ENCODE measurements at places on chromosomes 2 and 18. TPM values are rescaled to one million over a fixed set of nuclear protein-coding genes. Genes with fewer than 3 reads are reported as not detected.
A peak's percentile ranks its signal among the peaks of the same experiment; 100 is the strongest.

DNA sequence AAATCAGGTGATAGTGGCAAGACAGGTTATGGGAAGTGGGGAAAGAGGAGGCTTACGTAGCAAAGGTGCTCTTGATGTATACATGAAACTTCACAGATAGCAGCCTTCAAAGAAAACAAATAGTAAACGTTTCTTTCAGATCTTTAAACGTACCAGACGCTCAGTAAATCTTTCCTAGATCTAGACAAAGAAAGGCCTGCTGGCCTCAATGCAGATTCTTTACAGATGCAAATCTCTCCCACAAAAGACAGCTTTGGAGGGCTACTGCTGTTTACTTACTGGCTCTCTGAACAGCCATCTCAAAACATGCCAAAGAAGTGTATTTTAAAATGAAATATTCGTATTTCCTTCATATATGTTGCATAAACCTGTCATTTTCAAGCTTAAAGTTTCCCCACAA is 1279.9 kb upstream of the NRXN1 start:
- peak; percentile 64 for DNase-seq

- no peak for DNase-seq
Observed at GRCh38 chr2:43343573-43344304, 117.3 kb upstream of the ZFP36L2 start.

DNA sequence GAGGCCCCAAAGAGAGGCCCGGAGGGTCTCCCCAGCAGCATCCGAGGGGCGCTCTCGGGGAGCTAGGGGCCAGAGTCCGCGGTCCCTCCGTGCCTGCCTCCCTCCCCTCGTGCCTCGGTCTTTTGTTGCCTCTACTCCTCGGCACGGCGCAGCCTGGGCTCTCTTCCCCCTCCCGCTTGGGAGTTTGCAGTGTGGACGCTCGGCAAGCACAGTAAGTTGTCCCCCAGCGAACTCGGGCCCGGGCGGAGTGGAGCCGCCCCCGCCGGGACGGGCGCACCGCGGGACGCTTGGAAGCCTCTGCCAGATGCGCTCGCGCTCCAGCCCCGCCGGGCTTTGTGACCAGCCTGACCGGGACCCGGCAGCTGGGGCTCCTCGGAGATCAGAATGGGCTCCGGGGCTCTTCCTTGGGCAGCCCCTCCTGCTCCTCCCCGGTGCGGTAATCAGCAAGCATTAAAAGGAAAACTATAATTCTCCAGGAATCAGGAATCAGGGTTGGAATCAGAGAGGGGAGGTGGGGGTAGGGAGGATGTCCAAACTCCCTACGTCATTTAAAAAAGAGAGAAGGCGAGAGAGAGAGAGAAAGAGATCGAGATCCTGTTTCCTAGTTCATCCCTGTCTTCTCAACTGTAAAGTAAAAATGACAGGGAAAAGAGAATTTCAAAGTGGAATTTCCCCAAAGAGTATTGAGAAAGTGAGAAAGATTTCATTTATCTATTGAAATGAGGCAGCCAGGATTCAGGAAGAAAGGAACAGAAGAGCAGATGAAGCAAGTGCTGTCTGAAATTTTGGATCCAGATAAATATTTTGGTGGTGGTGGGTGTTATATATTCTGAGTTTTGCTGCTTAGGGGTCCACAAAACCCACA is 786 bp upstream of the TMEM200C start:
- peak; percentile 74 for DNase-seq

DNA sequence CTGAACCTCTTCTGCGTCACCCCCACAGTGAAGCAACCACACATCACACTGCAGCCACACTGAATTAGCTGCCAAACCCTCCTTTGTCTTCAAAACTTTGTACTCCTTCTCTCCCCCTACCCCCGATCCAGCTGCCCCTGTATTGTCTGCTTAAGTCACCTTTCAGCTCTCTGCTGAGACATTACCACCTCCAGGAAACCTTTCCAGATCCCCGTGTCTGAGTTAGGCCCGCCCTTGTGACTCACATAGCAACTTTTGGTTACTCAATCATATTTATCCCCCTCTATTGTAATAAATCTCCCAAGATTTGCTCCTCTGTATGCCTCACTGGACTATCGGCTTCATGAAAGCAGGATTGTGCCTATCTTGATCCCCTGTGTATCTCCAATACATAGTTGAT is 82.8 kb upstream of the CDCA7 start:
- no peak for DNase-seq

DNA sequence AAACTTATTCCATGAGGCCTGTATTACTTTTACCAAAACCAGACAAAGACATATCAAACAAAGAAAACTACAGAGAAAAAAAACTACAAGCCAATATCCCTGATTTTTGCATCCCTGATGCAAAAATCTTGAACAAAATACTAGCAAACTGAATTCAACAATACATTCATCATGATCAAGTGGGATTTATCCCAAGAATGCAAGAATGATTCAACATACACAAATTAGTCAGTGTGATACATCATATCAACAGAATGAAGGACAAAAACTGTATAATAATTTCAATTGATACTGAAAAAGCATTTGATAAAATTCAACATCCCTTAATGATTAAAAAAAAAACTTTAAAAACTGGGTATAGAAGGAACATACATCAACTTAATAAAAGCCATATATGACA is 106.8 kb downstream of the SLC39A10 start:
- DNase-seq: no peak

DNA sequence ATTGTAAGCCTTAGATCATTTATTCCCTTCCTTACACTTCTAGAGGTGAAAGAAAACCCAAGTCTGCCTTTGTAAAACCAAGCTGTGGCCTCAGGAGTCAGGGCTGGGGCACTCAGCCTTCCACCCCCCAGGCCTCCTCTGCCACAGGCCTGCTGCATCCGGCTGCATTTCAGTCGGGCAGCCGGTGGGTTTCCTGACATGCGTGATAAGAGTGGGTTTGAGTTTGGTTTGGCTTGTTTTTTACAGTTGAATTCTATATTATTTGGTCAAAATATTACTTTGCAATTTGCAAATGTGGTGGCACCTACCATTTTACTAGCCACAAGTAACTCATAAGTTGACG is 42.4 kb downstream of the ADI1 start:
- no peak for DNase-seq

- no peak for DNase-seq
Observed at GRCh38 chr18:54616220-54616848, 25.3 kb downstream of the DYNAP start.

DNA sequence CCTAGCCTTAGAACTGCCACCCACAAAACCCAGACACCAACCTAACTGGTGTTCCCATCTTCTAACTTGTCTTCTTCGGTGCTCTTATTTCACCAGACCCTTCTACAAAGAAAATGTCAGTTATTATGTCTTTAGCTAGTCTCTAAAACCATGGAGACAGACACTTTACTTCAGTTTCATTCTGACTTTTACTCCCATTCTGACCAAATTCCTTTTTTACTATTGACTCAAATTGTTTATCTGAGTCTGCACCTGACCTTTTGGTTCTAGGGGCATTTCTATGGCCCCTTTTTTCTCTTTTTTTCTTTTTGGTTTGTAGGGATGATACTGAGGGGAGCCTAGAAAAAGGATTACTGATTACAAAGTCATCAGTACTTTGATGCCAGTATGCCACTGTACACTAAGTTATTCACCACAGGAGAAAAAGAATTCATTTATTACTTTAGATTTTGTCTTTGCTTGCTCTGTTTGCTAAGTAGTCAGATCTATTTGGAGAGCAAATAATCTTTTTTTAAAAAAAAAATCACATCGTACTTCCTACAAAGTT is 6.8 kb upstream of the SLC1A4 start:
- no peak for DNase-seq

DNA sequence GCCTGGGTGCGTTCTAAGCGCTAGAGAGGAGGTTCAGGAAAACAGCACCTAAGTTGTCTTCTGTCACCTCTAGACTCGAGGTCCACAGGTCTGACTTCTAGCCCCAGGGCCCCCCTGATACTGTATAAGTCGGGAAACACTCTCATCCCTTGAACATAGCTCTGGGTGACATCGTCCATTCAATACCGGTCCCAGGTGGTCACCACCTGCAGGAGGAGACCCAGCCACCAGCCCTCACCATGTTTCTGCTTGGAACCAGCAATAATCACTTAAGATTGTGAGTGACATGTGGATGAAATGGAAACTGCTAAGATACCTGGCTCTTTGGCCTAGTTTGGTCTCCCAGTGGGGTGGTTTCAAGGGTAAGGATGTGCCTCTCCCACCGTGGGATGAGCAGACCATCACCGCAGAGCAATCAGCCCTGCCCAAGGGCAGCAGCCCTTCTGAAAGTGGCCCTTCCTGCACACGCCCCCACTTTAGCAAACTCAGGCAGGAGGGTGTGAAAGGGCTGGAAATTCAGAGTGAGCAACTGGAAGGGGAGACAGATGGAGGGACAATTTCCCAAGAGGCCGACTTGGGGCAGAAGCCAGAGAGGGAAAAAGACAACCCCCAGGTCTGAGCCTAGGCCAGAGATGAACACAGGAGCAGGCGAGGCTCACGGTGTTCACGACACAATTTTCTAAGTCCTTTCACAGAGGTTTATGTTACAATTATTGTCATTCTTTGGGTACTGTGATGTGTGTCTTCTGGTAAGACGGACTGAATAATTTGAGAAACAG is 95.2 kb downstream of the ZNF516 start:
- no peak for DNase-seq

DNA sequence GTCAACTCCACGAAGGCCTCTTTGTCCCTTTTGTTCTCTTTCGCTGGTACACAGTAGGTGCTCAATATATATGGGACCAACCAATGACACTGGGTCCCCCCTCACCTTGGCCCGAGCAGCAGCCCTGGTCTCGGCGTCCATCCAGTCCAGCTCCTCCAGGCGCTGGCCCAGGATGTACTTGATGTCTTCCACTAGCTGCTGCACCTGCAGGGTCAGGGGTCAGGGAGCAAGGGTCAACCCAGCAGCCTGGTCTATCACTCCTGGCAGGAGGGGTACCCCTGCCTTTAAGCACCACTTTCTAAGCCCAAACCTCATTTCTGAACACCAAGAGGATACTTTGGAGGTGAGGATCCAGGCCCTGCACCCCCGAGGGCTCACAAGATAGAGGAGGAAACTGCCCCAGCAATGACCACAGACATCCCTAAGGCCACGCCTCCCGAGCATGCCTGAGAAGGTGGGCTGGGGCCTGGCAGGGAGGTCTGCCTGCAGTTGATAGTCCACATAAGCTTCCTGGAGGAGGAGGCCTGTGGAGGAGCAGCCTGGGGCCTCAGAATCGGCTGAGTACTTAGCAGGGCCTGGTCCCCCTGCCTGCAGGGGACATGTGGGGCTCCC is 4.2 kb downstream of the ECEL1 start:
- DNase-seq: no peak

GRCh38 chr2:53378791-53379190 is 388.8 kb upstream of the CHAC2 start:
- no peak for DNase-seq

DNA sequence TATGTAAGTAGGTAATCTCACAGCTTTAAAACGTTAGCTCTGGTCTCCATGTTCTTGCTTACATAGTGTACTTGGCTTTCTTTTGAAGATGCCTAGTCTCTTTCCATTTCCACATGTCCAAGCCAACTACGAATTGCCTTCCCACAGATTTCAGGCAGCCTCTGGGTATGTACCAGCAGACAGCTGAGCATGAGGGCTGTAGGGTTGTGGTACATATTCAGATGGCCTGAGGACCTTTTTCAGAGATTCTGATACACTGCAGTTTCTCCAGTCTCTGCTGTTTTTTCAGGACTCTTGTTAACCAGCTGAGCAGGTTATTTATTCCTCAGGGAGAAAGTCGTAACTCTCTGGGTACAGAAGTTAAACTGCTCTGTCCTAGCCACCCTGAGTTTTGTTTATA is 3.1 kb upstream of the KCNJ13 start:
- DNase-seq: no peak

GRCh38 chr18:45169610-45170009 is 445.7 kb upstream of the SLC14A2 start:
- DNase-seq: no peak

DNA sequence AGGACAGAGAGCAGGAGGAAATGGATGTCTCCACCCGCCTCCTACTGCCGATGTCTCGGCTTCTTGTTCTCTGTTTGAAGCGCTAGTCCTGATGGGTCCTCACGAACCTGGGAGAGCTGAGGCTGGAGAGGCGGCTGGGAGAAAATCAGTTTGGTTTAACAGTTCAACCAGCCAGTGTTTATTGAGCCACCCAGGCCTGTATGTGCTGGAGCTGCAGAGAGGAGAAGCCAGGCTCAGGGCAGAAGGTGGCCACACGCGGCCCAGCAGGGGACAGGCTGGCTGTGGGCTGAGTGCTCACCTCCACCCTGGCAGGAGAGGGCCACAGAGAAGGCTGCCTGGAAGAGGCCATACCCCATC is 202.1 kb downstream of the CYP26B1 start:
- no peak for DNase-seq

GRCh38 chr18:76803814-76804213 is 18.5 kb upstream of the ZNF236 start:
- DNase-seq: peak; percentile 90

GRCh38 chr2:102399499-102400141 is 23.3 kb upstream of the IL18RAP start:
- DNase-seq: no peak

DNA sequence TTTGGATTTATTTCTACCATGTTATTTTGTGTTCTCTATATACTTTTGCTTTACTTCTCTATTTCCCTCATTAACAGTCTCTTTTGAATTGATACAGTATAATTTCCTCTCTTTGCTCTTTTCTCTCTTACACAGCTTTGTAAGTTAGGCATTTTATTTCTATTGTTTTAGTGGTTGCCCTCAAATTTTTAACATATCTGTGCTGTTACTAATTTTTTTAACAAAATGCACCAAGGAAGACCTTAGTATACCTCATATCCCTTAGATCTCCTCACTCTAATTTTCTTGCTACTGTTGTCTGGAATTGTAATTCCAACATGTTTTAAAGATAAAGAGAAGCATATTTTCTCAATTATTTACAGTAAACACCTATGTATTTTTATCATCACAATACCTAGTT is 416.8 kb upstream of the SLC14A2 start:
- no peak for DNase-seq

DNA sequence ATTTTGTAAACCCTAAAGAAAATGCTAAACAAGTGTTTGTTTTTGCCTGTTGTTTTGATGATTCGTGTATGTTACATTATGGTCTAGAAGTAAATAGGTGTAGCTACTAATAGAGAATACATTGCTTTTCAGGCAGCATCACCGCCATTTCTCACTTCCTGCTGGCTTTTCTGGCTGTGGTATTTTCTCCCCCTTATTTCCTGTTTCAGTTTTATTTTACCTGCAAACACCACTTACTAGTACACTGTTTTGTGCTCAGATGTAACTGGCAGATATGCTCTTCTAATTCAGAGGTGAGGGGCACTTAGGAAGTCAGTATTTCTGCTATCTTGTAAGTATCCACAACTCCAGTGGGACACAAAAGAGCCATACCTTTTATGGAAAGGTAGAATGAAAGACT is 38.1 kb upstream of the SLC3A1 start:
- no peak for DNase-seq

Gene FRZB
- 1.0 TPM for total RNA-seq

Gene PLCL1
- total RNA-seq: 0.12 TPM

Gene FLACC1
- 0.10 TPM for total RNA-seq

Gene HRH4
- 0.17 TPM for total RNA-seq

Gene CXCR1
- total RNA-seq: not detected

Gene ERCC3
- 62.7 TPM for total RNA-seq

Gene IGFBP5
- 0.74 TPM for total RNA-seq
